ENCODE measurements at places on chromosomes 11 and 22.

GRCh38 chr11:120882175-120882574 lies 141.7 kb upstream of the TBCEL start:
- no peak for DNase-seq

DNA sequence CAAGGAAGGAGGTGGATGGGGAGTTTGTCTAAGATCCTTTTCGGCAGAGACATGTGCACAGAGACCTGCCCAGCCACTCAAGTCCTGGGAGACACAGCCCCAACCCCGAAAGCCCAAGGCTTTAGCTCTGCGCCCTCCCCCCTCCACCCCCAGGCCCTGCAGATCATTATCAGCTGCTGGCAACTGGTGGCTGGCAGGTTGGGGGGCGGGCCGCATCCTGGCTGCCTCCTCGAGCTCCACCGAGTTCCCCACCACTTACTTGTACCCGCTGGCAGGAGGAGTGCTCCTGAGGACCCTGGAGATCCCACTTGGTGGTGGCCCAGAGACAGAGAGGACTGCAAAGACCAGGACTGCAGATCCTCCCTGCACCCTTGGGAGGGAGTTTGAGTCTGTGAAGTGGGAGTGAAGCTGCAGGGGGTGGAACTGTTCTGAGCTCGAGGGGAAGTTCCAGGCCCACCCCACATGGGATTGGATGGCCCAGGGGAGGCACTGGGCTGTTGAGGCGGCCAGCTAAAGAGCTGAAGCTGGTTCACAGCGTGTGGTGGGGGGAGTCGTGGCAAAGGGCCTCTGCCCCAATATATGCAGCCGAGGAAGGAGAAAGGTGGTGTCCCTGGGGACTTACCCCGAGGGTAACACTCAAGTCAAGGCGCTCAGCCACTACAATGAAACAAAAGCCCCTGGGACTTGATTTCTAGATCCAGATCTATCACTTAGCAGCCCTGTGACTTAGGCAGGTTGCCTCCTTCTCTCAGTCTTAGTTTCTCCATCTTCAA lies 19.9 kb upstream of the CCDC86 start:
- no peak for DNase-seq

DNA sequence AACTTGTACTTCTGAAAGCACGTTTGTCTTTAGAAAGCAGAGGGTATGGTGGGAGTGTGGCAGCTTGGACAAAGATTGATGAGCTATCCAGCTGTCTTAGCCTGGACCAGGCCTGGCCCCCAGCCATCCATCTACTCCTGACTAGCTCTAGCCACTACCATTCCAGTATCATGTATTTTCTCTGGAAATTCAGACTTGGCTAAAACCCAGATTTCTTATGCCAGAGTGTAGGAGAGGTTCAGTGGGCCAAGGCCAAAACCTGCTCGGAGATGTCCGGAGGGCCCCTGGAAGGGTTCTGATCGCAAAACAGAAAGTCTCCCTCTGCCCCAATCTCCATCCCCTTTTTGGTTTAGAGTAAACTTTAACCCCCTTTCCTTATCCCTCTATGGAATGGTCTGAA lies 24.8 kb upstream of the MTCH2 start:
- no peak for DNase-seq

DNA sequence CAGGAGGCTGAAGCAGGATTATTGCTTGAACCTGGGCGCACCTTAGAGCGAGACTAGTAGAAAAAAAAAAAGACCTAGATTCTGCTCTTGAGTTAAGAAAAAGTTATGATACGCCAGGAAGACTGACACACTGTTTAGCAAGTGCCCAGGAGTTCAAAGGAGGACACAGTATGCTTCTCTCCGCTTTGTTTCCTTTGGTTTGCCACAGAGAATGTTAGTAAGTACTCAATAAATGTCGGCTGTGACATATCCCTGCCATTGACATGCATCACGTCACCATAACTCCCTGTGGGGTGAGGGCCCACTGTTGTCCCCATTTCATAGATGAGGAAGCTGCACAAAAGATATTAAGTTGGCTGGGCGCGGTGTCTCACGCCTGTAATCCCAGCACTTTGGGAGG lies 7.1 kb downstream of the SPTBN2 start:
- DNase-seq = no peak

- DNase-seq = no peak
Observed at GRCh38 chr11:132336781-132337535, 966.5 kb downstream of the NTM start.

DNA sequence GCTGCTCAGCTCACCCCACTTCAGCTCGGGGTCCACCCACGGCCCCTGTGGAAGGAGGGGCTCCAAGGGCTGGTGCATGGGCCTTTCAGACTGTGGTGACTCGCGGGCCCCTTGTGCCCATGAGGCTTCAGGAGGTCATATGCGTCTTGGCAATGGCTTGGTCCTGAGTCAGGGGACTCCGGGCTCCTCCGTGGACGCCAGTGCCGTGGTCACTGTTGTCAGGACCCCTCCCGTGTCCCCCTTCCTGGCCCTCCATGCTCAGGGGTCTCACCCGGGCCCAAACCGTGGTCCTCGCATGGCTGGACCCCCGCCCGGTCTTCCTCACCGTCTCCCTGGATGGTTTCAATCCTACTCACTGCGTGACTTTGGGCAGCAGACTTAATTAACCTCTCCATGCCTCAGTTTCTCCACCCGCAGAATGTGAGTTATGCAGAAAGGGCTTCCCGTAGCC lies 436.4 kb downstream of the TBC1D22A start:
- no peak for DNase-seq

- no peak for DNase-seq
Observed at GRCh38 chr11:30478923-30479322, 107.2 kb downstream of the MPPED2 start.

DNA sequence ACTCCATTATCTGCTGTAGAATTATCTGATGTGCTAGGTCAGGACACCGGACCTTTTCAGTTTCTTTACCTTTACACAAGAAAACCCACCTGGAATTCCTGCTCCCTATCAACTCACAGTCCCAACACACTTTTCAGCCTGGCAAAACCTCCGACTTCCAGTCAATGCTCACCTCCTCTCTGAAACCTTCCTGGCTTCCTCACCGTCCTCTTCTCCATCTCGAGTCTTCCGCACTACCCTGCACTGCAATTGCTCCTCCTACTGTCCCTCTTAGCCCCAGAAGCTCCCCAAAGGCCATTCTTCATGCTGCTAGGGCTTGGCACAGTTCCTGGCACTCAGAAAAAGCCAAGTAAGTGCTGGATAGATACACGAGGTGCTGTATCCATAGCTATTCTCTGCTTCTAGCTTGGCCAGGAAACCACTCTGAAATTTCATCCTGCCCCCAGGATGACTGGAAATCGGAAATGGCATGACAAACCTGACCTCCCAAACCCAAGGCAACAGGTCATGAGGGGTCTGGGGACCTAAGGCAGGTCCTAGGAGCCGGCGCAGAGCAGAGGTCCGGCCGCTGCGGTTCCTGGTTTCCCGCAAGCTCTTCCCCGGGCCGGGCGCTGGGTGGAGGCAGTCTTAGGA lies 702 bp downstream of the SYN3 start:
- DNase-seq = no peak

DNA sequence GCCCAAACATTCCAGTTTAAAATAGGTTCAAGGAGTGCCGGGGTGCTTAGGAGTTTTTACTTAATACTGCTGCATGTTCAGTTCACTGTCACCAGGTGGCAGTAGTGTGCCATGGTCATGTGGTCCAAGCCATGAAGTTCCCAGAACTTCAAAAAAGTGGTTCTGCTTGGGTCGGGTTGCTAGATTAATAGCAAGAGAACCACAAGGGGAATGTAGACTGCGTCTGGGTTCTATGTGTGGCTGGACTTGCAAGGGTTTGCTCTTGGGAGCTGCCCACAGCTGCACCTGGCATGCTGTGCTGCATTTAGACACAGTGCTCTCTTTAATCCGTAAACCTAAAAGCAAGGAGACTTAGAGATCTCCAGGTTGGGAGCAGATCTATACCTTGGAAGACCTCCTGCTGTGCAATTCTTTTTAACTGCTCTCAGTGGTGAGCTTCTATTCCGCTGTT lies 6.5 kb upstream of the SPON1 start:
- DNase-seq = peak; percentile 65

GRCh38 chr11:32391956-32392553 lies 43.3 kb downstream of the WT1 start:
- DNase-seq = no peak

DNA sequence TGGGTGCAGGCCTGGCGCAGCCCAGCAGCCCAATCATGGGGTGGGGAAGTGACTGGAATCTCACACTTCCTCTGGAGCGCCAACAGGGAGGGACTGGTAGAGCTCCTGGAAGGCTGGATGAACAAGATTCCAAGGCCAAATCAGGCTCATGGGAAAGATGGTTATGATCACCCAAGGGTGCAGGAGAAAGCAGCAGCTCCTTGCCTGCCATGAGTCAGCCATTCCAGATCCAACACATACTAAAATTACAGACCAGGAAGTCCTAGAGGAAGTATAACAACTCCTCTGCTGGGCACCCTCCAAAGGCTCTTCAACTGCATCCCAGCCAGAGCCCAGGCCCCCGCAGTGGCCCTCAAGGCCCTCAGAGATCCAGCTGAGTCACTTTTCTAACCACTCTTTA lies 427.3 kb downstream of the TENM4 start:
- no peak for DNase-seq

DNA sequence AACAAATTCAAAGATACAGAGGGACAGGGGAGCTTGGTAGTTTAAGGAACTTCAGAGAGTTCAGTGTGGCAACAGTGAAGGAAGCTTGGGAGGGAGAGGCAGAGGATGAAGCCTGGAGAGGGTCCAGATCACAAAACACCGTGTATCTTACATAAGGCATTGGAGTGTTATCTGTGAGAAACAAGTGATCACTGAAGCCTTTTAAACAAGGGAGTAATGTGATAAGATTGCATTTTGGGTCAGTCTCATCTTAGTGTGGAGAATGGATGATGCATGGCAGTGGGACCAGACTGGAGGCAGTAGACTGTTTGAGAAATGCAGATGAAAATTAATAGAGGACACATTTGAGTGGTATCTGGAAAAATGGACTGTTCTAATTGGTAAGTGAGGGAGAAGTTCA lies 79.4 kb downstream of the EXT2 start:
- DNase-seq = no peak

- peak; percentile 50 for DNase-seq
Observed at GRCh38 chr11:10208131-10208575, 85.9 kb downstream of the SBF2 start.

DNA sequence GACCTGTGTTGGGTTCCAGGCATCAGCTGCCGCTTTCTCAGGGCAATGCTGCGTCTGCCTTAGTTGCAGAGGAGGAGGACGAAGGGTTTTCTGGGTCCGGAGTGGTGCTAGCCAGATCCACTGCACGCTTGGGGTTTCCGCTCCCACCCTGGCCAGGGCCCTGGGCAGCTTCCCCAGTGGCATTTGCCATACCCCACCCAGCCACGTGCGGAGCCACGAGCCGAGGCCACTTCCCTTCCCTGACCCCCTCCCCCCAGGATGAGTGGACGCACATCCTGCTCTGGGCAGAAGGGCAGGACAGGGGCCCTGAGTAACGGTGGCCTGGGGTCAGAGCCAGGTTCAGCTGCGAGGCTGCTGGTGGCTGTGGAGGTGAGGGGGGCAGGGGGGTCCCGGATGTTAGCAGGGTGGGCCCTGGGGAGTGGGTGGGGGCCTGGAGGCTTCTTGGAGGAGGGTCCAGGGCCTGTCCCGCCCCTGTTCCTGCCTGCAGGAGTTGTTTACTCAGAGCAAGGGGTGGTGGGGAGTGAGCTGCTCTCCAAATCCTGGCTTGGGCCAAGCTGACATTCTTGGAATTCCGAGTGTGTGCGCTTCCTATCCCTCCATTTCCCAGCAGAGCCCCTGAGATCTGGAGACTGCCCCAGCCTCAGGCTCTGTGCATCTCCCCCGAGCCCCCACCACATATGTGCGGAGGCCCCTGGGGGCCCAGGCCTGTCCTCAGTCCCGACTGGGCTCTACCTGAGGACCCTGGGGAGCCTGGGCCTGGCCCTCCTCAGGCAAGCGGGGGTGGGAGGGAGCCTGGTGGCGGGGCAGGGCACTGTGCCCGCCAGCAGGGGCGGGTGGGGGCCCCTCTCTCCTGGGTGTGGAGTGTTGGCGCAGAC lies 1.4 kb downstream of the TSPAN4 start:
- peak; percentile 71 for DNase-seq

DNA sequence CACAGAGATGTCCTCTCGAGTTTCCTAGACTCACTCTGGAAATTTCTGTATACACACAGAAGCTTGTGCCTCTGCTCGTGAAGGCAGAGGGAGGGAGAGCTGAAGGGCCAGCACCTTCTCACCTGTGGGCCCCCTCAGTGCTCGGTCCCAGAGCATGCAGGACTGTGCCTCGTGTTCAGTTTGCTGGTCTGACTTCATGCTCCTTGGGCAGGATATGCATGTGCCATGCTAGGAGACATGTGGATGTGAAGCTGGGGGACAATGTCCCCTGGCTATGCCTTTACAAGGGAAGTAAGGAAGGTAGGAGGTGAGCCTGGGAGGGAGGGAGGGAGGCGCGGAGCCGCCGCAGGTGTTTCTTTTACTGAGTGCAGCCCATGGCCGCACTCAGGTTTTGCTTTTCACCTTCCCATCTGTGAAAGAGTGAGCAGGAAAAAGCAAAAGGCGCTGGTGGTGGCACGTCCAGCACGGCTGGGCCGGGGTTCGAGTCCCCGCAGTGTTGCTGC lies 22.6 kb downstream of the NEAT1 start:
- DNase-seq = no peak

DNA sequence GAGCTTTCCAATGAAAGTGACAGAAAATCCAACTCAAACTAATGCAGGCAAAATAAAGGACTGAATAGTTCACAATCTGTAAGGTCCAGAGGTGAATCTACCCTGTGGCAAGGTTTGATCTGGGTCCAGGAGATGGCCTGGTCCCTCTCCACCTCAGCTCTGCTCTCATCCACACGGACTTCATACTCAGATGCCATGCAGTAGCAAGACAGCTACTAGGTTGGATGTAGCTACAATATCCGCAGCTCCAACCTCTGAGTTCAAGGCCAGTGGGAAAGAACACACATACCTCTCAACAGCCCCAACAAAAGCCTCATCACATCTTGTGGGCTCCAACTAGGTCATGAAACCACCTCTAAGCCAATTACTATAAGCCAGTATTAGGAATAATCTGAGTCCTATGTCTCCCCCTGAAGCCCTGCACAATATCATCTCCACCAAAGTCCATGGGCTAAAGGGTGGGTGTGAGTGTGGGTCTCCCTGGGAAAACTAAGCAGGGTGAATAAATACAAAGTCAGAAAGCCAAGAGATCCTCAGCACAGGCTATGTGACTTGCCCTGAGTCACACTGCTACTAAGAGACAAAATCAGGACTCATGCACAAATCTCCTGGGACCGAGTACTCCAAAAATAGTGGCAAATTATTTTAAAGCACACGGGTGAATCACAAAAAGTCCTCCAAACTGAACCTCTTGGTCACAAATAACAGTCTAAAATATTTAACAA lies 78.8 kb downstream of the LARGE1 start:
- DNase-seq = no peak

DNA sequence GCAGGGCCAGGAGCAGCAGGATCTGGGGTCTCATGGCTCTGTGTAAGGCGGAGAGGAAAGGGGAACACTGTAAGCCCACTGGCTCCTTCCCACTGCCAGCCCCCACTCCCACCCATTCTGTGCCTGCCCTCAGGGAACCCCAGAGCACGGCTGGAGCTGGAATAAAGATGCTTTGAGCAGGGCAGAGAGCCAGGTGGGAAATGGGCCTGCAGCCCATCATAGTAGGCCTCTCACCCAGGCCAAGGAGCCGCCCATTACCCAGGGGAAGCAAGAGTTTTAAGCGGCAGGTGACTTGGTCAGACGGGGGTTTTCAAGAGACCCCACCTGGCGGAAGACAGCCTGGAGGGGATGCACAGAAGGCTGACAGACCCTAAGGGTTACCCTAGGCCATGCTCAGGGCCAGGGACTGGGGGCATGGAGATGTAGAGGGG lies 4.6 kb downstream of the LRRC32 start:
- DNase-seq = no peak
